ENCODE measurements at places on chromosomes 6 and 20. TPM values are rescaled to one million over a fixed set of nuclear protein-coding genes. Genes with fewer than 3 reads are reported as not detected.

- H3K36me3 ChIP-seq: no peaks in the 10 kb centered on the region
- no peak overlapping the region for H3K27ac ChIP-seq
- no peaks in the 10 kb centered on the region for H3K4me1 ChIP-seq
- no peak overlapping the region for H3K4me3 ChIP-seq
- no peaks in the 10 kb centered on the region for H3K27me3 ChIP-seq
Observed at GRCh38 chr20:58431134-58431533, 42.1 kb downstream of the VAPB start.

Gene CALHM4
- total RNA-seq: not detected

DNA sequence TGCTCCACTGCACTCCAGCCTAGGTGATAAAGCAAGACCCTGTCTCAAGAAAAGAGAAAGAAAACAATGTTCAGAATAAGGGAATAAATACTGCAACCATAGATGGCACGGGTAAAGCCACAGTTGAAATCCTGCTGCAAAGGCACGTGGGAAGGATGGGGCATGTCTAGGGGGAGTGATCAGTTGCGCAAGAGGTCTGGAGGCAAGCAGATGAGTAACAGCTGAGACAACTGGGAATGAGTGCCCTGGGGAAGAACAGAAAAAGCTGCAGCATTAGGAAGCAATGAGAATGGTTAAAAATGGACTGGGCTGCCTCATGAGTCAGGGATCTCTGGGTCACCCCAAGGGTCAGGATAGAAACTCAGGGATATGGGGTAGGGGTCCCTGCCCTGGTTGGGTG lies 96.3 kb downstream of the GMPR start:
- peaks cover 4% of the 10 kb centered on the region for H3K4me1 ChIP-seq
- H3K27me3 ChIP-seq: no peaks in the 10 kb centered on the region
- DNase-seq: peak; percentile 44
- no peaks in the 10 kb centered on the region for H3K36me3 ChIP-seq

Gene RIPPLY2
- not detected for total RNA-seq

- no peak overlapping the region for H3K4me3 ChIP-seq
- no peaks in the 10 kb centered on the region for H3K4me1 ChIP-seq
Observed at GRCh38 chr20:56588996-56589395, 40.1 kb upstream of the TFAP2C start.

GRCh38 chr20:19658137-19658536 lies 99.9 kb upstream of the RIN2 start:
- no peaks in the 10 kb centered on the region for H3K4me1 ChIP-seq
- H3K4me3 ChIP-seq: no peak overlapping the region
- no peak for DNase-seq
- no peaks in the 10 kb centered on the region for H3K36me3 ChIP-seq
- no peaks in the 10 kb centered on the region for H3K27me3 ChIP-seq

Gene LHFPL5
- total RNA-seq: not detected
